ENCODE measurements at places on chromosomes 1 and 21.

DNA sequence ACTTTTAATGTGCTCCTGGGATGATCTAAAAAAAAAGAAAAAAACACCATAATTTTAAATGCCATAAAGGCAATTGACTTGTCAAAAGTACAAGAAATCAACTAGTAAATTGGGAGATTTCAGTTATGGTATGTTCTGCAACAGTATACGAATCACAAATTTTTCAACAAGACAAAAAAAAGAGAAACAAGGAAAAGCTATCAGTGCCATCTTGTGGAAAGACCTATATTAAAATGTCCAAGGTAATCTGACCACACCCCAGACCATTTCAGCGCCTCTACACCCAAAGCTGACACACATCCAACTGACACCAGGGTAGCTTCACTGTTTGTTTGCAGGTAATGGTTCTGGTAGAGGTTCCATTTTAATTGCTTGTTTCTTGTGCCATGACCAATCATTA, 5.0 kb upstream of the DUSP23 start:
- DNase-seq, result no peak

DNA sequence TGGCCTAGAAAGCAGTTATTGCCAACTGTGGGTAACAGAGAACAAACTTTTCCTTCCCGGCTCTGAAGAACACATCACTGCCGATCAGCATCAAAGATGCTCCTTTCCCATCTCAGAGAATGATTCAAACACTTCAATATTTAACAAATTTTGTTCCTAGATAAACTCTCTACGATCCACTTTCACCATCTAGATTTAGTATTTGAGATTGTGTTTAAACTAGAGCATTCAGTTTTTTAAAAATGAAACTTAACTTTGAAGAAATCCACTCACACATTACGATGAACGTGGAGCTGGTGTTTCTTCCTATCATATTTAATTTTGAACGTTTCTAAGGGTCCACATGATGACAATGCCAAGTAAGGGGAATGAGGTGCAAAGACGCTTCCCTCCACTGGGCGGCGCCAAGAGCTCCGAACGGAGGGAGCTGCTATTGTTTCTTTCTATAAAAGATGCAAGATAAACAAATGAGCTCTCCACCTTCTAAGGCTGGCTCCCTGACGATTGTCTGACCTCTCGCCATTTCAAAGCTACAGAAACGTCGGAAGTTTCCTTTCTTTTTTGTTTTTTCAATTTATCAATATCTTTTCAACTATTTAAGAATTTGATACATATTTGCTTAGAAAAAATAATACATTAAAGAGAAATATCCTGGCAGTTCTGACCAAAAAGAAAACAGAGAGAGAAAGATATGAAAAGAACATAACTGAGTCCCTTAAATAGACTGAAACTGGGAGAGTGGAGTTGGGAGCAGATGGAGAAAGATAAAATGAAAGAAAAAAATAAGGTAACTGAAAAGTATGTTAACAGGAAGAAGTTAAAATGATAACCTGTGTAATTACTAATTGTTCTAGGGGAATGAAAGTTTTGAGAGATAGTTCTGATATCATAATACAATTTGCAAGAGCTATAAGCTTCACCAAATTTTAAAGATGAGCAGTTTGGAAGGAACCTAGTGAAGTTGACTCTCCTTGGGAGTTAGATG, 4.4 kb upstream of the BARHL2 start:
- DNase-seq, result peak; percentile 36

DNA sequence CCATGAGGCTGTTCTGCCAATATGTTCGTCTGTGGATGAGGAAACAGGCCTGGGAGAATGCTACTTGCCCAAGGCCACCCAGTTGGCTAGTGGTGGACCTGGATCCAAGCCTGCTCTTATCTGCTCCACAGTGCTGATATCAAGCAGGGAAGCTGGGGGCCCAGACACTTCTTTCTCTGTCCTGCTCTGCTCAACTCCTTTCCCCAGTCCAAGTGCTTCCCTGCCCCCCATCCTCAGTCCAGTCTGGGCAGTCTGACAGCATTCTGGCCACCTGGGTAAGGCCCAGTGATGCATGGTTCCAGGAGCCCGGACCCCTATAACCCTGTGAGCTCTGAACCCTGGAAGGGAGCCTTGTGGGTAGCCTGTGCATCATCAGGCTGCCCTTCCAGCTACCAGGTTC, 4.2 kb upstream of the PAQR7 start:
- DNase-seq, result no peak

DNA sequence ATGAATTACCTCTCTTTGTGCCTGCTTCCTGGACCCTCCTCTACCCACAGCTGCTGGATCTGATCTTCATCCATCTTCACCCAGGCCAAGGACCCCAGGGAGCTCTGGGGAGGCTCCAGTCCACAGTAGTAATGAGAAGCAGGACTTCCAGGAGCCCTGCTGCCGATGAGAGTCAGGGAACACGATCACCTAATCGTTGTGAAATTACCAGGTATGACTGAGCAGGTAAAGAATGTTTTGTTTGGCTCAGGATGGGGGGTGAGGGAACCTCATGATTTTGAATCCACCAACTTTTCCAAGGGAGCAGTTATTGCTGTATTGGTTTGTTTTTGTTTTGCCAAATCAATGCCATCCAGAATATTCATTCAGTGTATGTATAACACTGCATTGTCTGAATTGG, 454.0 kb downstream of the PLPP3 start:
- no peak for DNase-seq

GRCh38 chr21:36883532-36884486, 82.7 kb downstream of the HLCS start:
- DNase-seq, result no peak

DNA sequence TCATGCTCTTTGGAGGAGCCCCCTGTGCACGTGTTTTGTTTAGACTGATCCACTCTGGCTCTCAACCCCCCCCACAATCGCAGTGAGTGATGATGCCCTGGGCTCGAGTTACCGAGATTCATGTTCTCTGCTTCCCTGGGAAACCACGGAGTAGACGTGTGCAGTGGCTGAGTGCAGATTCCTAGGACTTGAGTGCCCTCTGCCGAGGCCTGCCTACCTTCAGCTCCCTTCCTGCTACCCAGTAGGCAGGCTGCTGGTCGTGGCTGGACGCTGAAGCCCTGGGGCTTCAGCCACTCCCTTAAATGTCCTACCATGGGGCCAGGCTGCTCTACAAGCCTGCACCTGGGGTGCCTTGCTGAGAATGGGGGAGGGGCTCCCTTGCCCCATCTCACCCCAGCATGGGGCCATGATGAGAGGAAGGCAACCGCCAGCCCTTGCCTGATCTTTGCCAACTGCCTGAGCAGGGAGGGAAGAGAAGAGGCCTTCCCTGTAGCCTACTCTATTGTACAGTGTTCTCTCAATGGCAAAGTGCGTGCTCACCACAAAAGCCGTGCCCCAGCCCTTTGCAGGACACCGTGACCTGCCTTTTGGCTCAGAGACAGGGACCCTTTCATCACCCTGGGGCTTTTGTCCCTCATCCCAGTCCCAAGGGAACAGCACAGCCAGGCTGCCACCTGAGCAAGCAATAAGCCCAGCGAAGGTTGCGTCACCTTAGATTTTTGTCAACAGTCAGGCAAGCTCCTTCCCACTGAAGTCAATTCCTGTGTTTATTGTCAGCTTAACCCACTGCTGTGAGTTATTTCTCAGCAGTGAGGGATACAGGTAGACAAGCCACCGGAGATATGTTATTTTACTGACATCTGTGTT, 4.1 kb upstream of the GRIK3 start:
- no peak for DNase-seq

GRCh38 chr1:93666613-93667384, 14.8 kb downstream of the BCAR3 start:
- no peak for DNase-seq

DNA sequence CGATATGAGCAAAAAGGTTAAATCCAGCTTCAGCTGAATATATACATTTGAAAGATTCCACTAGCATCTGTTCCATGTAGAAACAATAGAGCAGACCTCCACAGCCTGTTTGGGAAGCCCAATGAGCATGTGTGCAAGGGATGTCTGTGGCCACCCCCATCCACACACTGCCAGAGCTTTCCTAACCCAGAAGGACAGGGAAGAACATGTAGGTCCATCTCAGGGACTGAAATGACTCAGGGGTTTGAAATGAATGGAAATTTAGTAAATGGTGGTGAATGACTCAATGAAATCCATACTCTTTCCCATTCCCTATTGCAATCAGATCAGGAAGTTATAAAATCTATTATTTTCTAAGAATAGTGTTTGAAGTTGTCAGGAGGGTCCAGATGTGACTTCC, 397.2 kb downstream of the DUSP10 start:
- no peak for DNase-seq

GRCh38 chr1:166925810-166926478, 49.4 kb downstream of the ILDR2 start:
- no peak for DNase-seq

DNA sequence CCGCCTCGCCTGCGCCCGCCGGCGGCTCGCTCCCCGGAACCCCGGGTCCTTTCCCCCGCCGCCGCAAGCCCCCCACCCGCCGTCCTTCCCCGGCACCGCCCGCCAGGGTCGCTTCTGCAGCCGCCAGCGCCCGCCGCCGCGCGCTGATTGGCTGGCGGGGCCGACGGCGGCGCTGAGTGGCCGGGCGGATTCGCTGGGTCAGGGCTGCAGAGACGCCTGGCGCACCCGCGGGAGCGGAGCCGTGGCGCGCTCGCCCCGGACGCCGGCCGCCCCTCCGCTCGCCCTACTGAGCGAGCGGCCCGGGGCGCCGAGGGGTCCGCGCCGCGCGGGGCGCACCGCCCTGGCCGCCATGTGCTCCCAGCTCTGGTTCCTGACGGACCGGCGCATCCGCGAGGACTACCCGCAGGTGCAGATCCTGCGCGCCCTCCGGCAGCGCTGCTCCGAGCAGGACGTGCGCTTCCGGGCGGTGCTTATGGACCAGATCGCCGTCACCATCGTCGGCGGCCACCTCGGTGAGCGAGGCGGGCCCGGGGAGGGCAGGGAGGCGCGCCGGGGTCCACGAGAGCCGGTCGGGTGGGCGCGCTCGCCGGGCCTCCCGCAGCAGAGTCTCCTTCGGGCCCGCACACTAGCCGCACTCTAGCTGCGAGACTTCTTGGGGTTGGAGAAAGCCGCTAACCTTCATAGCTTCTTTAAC, at the start of gene RIMKLA:
Gene RIMKLA (plus strand): TSS at position 207 of the 694 bp plus-strand sequence. CDS start 143 bp downstream, at position 350.
- DNase-seq, result no peak

GRCh38 chr1:198156745-198157240, at the start of gene NEK7:
NEK7 (plus strand) TSS chr1:198156998; CDS start chr1:198232581, 75,583 bp downstream.
- peak; percentile 13 for DNase-seq

GRCh38 chr1:35717911-35718476, 690 bp downstream of the C1orf216 start:
- no peak for DNase-seq

DNA sequence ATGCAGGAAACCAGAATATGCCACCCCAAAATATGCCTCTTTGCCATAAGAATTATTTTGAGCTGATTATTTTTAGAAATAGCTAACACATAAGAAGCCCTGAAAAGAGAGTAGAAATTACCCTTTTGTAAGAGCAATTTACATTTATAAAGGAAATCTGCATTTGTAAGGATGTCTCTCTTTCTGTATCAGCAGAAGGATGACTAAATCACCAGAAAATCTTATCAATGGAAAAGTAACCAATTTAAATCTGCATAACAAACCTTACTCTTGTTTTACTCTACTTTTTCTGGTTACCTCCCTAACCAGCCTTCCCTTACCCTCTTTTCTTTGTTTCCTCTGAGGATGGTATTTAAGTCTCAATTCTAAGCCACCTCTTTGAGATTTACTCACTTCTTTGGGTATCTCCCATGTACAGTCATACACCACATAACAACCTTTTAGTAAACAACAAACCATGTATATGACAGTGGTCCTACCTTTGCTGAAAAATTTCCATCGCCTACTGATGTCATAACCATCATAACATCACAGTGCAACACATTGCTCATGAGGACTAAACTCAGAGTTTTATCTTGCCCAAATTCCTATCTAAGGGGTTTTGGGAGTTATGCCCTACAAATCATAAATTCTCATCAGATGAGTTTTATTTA, 126.6 kb upstream of the PLPPR4 start:
- no peak for DNase-seq

GRCh38 chr1:65924471-65924870, 131.8 kb downstream of the PDE4B start:
- DNase-seq, result no peak

- no peak for DNase-seq
These were observed 516 bp downstream of the TBX15 start for GRCh38 chr1:118987468-118988185.

DNA sequence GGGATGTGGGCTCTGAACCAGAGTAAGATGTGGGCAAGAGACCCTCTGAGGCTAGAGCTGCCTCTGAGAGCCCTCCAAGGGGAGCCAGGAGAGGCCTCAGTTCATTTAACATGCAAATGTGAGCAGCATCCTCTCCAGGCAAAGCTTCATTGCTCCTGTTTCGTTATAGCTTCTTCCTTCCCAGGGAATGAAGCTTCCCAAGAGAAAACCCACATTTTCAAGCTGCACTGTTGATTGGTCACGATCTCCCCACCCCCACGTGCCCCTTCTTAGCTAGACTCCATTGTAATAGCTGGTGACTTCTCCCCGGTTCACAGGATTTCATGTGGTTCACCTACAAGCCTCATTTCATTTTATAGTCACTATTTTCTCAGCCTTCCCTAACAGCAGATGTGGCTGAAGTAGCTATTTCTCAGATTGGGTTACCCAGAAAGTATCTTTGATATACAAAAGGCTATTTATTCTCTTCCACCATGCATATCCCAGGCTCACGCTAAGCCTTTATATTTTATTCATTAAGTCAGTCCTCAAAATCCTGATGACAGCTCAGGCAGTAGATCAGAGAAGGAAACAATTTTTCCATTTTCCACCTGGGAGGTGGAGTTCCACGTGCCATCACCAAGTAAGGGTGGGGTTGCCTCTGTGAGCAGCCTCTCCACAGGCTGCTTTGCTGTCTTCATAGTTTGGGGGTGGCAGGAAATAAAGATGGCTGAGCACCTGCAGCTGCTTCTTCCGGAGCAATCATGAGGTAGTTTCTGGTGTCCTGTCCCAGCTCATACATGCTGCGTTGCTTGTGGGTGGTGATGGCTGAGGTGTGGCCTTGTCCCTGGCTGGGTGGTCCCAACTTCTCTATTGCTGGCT, 178.3 kb upstream of the RAB4A start:
- DNase-seq, result no peak

GRCh38 chr1:41226815-41227434, 15.2 kb downstream of the SCMH1 start:
- no peak for DNase-seq

DNA sequence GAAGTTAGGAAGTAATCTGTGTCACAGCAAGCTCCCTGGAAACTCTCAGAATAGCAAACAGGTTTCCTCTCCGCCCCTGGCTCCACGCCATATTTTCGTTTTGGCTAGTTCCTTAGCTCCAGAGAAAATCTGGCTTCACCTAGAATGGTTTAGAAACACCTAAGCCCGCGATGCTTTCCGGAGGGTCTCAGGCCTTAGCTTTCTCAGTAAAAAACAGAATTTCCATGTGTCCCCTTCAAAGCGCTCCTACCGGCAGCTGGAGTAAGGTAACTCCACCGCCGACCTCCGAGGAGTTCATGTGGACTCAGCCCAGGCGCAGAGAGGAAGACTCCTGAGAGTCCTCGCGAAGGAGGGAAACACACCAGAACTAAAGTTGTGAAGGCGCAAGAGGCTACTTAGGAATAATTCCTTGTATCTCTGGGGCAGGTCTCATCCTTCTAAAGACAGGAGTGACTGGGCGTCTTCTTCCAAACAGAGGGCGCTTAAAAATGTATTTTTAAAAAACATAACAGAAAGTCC, 406 bp downstream of the KIAA0040 start:
- peak; percentile 16 for DNase-seq

GRCh38 chr1:56339786-56340465, 239.4 kb downstream of the PLPP3 start:
- DNase-seq, result no peak

GRCh38 chr1:170146720-170147263, 1.0 kb downstream of the NTMT2 start:
- DNase-seq, result no peak

GRCh38 chr1:206049919-206050600, 2.9 kb upstream of the RHEX start:
- DNase-seq, result no peak
